ENCODE measurements at places on chromosomes 12 and 14.

DNA sequence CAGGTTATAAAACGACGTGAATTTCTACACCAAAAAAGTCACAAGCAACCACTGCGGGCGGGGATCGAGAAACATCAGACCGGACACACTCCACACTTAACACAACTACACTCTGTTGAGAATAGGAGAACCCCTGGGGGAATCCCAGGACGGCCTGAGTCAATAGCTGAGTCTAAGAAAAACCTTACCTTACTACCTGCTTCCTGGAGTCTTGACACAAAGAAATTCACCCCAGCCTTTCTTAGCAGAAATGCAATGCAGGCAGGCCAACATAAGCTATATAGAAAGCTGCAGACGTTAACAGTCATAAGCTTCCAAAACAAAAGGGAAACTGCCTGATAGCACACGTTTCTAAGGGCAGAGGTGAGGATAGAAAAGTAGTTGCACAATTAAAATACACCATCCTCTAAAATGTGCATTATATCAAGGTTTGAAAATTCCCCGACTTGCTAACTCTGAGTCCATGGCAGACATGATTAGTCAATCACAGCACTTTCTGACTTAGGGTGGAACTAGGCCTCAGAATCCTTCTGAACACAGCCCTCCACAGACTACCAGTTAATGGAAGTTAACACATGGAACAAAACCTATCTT, 68.0 kb downstream of the CCDC88C start:
- DNase-seq = peak; percentile 71

DNA sequence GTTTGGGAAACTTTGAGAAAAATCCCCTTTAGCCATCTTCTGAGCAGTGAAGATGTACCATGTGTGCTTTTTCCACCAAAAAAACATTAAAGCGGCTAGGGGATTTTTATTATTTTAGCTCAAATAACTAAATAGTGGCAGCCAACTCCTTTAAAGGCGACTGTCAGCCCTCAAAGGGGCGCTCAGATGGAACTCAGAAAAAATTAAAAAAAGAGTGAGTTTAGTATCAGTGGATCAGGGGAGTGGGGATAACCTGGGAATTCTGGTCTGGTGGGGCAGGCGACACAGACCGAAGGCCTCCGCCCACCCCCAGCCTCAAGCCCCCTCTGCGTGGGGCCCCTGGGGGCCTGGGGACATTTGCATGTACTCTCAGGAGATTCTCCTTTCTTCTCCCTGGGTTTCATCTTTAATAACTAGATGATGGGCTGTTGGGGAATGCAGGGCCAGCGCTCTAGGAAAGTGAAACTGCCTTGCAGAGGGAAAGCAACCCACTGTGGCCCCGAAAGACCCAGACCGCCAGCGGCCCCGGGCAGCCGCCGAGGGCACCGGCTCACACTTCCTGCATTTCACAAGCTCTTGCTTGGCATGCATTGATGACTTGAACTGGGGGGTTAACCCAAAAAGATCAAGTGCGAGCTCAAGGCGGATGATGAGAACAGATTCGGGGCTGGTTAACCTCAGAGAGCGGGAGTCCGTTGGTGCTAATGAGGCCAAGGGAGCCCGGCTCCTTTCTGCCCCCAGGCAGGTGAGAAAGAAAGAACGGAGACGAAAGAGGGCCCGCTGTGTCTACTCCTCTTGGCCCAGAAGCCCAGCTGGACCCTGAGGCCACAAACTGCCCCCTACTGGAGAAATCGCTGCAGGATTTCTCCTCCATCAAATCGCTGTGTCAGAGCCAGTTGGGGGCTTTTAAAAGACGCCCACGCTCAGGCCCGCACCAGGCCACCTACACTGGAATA, 7.3 kb upstream of the BATF start:
- peak; percentile 51 for DNase-seq

DNA sequence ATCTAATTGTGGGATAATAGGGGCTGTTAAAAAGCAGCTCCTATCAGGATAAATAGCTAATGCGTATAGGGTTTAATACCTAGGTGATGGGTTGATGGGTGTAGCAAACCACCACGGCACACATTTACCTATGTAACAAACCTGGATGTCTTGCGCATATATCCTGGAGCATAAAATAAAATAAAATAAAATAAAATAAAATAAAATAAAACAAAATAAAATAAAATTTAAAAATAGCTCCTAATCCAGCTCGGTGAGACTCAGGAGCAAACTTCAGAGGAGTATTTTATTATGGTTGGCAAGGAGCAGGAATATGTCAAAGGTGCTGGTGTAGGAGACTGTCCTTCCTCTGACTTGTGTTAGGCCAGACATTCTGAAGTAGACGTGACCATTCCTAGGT, 721.0 kb downstream of the BCL11B start:
- DNase-seq = no peak

- DNase-seq = no peak
Measured at GRCh38 chr14:39097159-39097558, 5.9 kb downstream of the SEC23A start.

DNA sequence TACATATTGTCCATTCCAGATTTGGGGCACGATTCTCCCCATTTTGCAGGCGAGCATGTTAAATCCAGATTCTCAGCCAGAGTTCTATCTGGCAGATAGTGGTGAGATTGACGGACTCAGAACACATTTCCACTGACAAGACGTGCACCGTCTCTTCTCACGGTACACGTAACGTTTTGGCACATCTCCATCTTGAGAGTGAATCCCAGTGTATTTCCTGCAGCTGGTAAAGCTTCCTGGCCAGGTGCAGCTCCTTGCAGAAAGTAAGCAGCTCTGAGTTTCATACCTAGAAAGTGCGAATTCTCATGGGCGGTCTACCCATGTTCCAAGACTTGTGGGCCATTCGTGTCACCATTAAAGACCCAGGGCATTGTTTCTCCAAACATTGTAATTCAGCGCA, 102.6 kb downstream of the TSPAN9 start:
- DNase-seq = no peak

DNA sequence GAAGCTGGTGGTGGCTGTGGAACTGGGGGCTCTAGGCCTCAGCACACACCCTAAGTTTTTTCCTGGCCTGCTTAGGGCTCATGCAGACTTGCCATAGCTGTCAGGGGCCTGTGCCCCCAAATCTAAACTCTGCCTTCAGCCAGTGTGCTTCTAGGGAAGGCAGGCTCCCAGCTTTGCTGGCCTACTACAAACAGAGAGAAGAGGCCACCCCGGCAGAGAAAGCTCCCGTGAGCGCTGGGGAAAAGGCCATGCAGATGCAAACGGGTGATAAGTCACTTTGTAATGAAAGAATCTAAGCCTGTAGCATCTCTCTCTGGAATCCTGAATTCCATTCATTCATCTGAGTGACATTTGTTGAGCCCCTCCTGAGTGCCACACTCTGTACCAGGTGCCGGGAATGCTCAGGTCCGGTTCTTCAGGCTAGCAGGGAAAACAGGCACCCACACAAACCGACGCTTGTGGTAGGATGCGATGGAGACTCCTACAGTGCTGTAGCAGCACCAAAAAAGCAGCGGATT, 29.9 kb downstream of the JDP2 start:
- no peak for DNase-seq

- no peak for DNase-seq
Measured at GRCh38 chr14:56150645-56151345, 32.6 kb downstream of the PELI2 start.

DNA sequence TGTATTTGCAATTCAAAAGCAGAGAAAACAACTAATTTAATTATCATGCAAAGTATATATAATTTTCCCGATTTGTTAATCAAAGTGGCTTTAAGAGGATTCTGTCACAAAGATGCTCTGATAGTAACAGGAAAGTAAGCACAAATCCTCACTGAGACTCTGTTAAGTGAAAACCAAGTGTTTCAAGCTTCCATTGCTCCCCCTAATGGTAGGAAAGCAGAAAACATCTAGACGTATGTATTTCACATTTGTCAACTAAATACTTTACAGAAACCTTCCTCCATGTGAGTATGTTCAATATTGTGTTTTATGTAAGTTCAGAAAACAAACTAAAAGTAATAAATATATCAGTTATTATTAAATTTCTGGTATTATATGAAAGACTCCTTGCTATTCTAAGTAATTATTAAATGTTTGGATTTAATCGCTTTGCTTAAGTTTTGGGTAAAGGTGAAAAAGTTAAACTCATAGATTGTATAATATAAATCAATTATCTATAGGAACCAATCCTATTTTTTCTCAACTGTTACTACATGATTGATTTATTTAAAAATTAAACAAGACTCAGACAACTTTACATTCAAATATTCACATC, 1.5 kb upstream of the NTS start:
- no peak for DNase-seq

GRCh38 chr14:58646479-58646878, 8.7 kb downstream of the DACT1 start:
- no peak for DNase-seq

GRCh38 chr12:62603061-62603810, 136.6 kb downstream of the MON2 start:
- DNase-seq = peak; percentile 76

- no peak for DNase-seq
Measured at GRCh38 chr14:72742838-72743195, 151.1 kb downstream of the DPF3 start.

- no peak for DNase-seq
Measured at GRCh38 chr14:31283578-31284252, 76.1 kb upstream of the HECTD1 start.

DNA sequence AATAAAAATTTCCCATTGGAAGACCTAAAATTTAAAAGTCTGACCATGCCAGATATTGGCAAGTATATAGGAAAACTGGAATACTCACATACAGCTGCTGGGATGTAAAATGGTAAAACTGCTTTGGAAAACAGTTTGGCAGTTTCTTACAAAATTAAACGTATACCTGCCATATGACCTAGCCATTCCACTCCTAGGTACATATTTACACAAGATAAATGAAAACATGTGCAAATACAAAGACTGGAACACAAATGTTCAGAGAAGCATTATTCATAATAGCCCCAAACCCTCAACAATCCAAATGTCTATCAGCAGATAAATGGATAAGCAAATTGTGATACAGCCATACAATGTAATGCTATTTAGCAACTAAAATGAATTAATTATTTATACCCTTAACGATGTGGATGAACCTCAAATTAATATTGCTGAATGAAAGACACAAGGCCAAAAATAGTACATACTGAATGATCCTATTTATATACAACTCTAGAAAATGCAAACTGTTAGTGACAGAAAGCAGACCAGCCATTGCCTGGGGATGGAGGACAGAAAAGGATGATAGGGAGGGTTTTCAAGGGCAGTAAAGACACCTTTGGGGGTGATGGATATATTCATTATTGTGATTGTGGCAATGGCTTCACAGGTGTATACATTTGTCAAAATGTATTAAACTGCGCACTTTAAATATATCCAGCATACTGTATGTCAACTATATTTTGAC, 21.3 kb upstream of the TCP11L2 start:
- DNase-seq = no peak

GRCh38 chr12:99097171-99097570, 452.1 kb downstream of the APAF1 start:
- no peak for DNase-seq

- no peak for DNase-seq
Measured at GRCh38 chr12:51848326-51848727, at the start of gene FIGNL2. TSS of gene FIGNL2 (minus strand) at chr12:51848718. CDS start at chr12:51822413, 26,305 bp downstream.

GRCh38 chr14:105927096-105928060, 401.0 kb downstream of the TMEM121 start:
- no peak for DNase-seq
